AG09319 (cell line): ENCODE measurements at places on chromosomes 16 and 17.

- no peak for DNase-seq
Measured at GRCh38 chr17:79520167-79521165, 90.4 kb downstream of the RBFOX3 start.

DNA sequence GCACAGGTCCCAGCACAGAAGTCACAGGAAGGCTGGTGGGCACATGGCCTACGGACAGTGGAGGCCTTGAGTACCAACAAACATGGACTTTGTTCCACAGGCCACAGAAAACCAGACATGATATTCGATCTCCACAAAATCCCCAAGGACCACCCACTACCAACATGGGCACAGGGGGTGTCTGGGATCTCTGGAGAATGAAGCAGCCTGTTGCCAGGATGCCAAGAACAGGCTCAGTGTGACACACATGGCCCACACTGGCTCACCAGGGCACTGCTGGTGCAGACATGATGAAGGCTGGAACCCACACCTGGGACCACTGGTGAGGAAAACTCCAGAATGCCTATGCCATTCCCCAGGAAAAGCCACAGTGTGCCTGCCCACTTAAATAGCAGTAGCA, 120.2 kb downstream of the C16orf78 start:
- no peak for DNase-seq

DNA sequence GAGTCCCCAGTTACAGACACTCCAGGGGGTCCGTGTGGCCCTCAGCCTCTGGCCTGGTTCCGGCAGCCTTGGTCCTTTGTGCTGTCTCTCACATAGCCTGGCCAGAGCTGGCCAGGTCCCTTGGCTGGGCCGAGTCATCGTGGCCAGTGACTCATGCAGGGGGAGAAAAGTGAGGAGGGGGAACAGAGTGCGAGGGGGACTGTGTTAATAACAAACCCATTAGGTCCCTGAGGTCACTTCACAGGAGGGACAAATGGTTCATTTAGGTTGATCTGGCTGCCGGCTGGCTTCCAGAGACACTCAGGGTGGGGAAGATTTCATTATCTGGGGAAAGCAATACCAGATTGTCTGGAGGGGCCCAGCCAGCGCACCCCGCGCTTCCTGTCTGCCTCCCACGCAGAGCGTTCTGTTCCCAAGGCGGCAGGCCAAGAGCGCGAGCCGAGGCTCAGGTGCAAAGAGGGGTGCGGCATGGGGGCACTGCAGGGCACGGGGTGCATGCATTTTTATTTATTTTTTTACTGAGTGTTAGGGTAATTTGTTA, 223.1 kb downstream of the SEC14L1 start:
- no peak for DNase-seq

- DNase-seq, result no peak
Measured at GRCh38 chr16:27407133-27407532, 5.2 kb downstream of the IL21R start.

GRCh38 chr16:57061084-57061905, 31.1 kb upstream of the CPNE2 start:
- DNase-seq, result peak; percentile 44

DNA sequence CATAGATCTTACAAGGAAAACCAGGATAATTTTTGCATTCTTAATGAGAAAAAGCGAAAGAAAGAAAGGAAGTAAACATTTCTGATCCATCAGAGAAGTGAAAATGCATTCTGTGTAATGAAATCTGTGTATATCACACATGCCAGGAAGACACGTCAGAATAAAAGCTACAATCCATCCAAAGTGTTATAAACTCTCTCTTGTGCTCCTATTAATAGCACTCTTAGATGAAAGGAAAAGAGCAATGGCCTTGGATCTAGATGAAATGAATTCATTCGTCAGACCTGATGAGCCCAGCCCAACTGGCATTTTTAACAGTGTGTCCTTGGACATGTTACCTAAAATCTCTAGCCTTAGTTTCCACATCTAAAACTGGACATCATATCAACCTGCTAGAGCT, 885.5 kb downstream of the CDH11 start:
- no peak for DNase-seq

DNA sequence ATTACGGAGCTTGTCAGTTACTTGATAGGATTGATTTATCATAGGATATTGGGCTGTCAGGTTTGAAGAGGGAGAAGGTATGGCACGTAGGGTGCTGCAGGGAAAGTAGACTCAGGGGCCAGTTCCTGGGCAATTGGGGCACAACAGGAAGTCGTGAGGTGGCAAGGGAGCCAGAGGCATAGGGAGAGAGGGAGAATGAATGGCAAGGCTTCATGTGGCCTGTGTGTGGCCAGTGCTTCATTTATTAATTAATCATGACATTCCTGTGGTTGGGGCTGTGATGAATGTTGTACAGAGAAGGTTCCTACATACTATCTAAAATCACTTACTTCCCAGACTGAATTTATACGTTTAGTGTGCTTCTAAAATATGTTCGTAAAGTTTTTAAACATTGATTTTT, 19.3 kb downstream of the MFSD11 start:
- DNase-seq, result no peak

- no peak for DNase-seq
Measured at GRCh38 chr17:79752175-79752574, 21.4 kb downstream of the ENPP7 start.

- no peak for DNase-seq
Measured at GRCh38 chr16:8655184-8655717, 19.2 kb upstream of the ABAT start.

DNA sequence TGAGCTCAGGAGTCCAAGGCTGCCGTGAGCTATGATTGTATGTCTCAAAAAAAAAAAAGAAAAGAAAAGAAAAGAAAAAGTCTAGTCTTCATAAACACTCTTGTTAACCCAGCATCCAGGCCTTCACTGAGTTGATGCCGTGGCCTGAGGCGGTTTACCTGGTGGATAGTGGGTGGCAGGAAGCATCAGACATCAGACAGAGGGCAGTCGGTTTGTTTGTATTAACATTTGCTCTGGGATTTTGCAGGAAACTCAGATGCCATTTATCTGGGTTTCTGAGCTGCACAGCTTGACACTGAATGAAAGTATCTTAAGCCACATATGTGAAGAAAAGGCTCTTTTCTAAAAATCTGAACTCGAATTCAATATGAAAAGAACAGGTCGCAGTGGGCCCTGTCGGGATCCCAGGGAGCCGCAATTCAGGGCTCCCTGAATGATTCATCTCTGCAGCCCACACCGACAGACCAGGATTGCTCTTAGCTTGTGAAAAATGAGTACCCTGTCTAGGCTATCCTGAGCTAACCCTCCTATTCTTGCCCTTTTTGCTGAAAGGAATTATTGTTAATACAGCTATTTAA, 1.1 kb upstream of the DBNDD1 start:
- DNase-seq, result no peak

DNA sequence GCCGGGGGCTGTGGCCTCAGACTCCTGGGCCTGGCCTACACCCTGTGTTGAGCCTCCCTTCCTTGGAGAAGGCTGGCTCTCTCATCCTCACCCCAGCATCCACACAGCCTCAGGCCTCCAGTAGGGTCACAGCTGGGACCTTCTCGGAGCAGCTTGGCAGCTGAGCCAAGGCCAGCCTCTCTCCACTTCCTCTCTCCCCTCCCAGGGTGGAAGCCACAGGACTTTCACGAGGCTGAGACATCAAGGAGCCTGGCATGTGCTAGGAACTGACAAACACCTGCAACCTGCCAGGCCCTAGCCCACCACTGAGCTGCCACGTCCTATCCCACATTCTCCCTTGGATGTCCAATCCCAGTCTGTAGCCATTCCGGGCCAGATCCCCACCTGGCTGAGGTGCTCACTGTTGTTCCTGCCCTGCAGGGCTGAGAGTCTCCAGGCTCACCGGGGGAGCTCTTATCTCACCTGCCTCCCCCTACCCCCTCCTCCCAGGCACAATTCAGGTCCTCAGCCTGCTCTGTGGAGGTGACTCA, 3.1 kb downstream of the MMP15 start:
- DNase-seq, result no peak

- no peak for DNase-seq
Measured at GRCh38 chr17:63989622-63990345, 8.4 kb upstream of the PRR29 start.

DNA sequence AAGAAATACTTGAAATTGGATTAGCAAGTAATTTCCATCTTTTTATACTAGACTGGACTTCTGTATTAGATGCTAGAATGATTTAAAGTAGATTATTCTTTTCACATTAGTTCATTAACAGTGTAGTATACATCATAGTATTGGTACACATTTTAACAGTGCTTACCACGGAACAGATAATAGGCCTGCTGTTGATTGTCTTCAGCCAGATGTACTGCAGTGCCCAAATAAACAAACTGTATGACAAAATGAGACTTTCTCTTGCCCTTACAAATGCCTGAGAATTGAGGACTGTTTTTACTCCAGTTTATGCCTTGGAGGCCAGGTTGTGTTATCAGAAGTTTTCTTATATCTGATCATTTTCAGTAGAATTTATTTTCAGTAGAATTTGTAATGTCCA, 631 bp downstream of the EVI2A start:
- DNase-seq, result no peak

DNA sequence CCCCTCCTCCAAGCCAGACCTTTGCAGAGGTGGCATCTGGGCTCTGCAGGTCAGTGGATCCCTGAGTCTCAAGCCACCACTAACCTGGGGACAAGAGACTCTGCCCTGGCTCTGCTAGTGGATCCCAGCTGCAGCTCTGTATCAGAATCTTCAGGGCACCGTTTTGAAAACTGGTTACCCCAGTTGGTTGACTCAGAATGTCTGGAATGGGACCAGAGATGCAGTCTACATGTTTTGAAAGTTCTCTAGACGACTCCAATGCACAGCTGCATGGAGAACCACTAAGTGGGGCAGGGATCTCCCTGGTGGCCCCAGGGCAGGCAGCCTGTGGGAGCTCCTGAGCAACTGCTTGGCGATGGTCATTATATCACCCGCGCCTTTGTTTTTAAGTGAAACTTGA, 34.1 kb upstream of the ADORA2B start:
- DNase-seq, result no peak

GRCh38 chr16:4570688-4571321, 14.7 kb downstream of the C16orf96 start:
- DNase-seq, result no peak

GRCh38 chr17:418421-418751, 65.8 kb upstream of the RPH3AL start:
- DNase-seq, result no peak

DNA sequence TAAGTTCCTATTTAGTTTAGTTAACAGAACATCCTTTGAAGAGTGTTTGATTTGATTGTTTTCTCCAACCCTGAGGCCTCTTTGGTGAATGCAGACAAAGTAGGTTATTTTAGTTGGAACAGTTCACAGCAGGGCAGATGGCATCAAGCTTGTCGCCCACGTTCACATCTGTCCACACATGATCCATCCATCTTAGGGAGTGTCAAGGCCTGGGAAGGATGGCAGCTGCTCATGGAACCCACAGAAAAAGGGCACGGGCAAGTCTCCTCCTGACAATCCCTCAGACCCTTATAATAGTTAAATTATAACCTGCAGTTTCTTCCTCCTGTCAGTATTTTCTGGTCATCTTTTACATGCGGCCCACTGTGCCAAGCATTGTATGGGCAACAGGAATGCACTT, 60.2 kb downstream of the KNOP1 start:
- DNase-seq, result no peak

GRCh38 chr17:8073627-8074484, 13.7 kb downstream of the ALOX12B start:
- DNase-seq, result no peak

- peak; percentile 89 for DNase-seq
Measured at GRCh38 chr17:48026502-48027321, 10.9 kb downstream of the COPZ2 start.

DNA sequence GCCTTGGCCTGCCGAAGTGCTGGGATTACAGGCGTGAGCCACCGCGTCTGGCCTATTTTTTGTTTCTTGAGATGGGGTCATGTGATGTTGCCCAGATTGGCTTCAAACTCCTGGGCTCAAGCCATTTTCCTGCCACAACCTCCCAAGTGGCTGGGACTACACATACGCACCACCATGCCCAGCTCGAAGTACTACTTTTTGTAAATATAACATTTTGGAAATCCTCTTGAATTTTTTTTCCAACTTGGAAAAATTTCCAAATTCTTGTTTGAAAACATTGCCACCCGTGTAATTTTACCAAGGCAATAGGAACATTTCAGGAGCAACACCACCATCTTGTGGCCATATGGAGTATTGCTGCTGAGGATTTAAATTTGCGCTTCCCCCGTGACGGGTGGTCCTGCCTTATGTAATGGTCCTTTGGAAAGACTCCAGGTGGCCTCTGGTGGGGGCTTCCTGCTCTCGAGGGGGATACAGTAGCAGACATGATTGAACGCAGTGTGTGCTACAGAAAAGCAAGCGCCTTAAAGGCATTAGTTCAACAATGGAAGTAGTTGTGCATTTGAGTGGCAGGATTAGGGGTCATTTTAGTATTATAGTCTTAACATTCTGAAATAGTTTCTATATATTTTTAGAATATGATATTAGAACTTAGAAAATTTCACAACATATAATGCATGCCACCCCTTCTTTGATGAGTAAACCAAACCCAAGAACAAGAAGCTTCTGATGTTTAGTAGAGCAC, 8.0 kb downstream of the FLYWCH1 start:
- no peak for DNase-seq

GRCh38 chr16:83458612-83459011, 349.2 kb upstream of the HSBP1 start:
- DNase-seq, result no peak

DNA sequence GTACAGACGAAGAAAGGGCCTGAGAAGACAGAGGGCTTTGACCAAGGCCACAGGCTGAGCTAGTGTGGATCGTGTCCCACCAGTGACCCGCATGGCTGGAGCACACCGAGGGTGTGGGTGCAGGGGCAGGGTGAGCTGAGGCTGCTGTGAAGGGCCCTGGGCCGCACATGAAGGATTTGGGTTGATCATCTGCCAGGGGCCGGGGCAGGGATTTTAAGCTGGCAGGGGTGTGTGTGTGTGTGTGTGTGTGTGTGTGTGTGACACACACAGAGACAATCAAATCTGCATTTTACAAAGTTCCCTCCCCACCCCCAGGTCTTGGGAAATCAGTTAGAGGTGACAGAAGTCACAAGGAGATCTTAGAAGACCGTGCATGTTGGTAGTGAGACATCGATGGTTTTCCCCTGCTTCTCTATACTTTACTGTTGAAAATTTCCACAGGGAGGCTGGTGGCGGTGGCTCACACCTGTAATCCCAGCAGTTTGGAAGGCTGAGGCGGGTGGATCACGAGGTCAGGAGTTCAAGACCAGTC, 65.2 kb downstream of the SRCIN1 start:
- DNase-seq, result no peak

DNA sequence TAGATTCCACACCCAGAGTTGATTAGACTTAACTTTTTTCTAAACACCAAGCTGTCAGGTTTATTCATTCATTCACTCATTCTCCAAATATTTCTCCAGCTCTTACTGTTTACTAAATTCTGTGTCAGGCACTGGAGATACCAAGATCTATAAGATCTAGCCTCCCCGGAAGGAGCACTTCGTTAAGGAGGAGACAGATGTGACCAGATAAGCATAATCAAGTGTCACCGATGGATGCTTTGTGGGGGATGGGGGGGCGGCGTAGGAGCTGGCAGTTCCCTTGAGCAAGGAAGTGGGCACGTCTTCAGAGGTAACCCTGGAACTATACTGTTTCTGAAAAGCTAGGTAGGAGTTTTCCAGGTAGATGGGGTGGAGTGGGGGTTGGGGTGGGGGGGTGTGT, 3.8 kb upstream of the RPL26 start:
- no peak for DNase-seq
